ENCODE measurements at places on chromosomes 6 and 20. TPM values are rescaled to one million over a fixed set of nuclear protein-coding genes. Genes with fewer than 3 reads are reported as not detected.

The TPBG gene
- total RNA-seq = not detected

The OLIG3 gene
- total RNA-seq = 0.26 TPM

The UCKL1 gene
- 35.7 TPM for total RNA-seq

The GUCA1A gene
- total RNA-seq = not detected

The SALL4 gene
- 0.11 TPM for total RNA-seq

All from CD8-positive, alpha-beta memory T cell (primary cell).